ENCODE measurements at places on chromosomes 6 and 20. TPM values are rescaled to one million over a fixed set of nuclear protein-coding genes. Genes with fewer than 3 reads are reported as not detected.

DNA sequence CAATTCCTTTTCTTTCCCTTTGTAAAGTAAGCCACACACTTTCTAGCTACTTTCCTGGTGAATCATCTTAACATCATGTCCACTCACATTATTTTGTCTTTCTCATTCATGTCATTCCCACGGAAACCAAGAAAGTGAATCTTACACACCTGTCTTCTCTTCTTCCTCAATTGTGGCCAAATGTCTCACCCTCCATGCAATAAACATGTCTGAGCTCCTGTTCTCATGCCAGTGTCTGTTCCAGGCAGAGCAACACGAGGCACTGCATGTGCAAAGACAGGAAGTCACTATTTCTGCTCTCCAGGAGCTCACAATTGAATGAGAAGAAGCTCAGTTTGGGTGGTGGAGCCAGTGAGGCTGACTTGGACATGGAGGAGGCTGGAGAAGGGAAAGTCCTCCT lies 29.0 kb upstream of the TMEM244 start:
- DNase-seq, result peak; percentile 33

- no peak for DNase-seq
Measured at GRCh38 chr20:51236421-51236820, 213.5 kb upstream of the KCNG1 start.

GRCh38 chr6:47794577-47795135 lies 12.8 kb downstream of the OPN5 start:
- no peak for DNase-seq

GRCh38 chr20:14220986-14221385 lies 116.4 kb downstream of the FLRT3 start:
- DNase-seq, result no peak

DNA sequence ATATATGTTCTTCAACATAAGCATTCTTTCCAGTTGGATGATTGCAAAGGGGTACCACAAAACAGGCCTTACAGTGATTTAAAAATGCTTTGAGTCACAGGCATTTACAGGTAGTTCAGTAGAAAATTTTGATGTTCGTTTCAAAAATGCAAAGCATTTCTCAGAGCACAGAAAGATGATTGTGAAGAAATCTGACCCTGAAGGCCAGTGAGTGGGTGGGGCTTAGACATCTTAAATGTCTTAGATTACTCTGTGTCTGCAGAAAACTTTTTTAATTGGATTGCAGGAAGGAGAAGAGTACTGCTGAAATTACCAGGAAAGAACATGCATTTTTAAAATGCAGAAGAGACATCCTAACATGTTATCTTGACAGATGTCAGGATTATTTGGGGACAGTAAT lies 268.3 kb downstream of the CDKAL1 start:
- peak; percentile 47 for DNase-seq

DNA sequence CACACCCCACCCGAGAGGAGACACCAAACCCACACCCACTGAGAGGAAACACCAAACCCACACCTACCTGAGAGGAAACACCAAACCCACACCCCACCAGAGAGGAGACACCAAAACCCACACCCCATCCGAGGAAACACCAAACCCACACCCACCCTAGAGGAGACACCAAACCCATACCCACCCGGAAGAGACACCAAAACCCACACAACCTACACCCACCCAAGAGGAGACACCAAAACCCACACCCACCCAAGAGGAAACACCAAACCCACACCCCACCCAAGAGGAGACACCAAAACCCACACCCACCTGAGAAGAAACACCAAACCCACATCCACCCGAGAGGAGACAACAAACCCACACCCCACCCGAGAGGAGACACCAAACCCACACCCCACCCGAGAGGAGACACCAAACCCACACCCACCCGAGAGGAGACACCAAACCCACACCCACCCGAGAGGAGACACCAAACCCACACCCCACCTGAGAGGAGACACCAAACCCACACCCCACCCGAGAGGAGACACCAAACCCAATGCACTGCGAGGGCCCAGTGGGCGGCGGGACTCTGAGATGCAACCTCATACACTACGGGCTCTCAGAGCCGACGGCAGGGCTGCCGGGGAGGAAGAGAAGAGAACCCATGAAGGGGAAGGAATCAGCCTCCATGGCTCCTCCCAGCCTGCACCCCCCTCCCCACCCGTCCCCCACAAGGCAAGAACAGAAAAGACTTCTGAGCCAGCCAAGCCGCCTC lies 83.3 kb downstream of the TAF4 start:
- no peak for DNase-seq

GRCh38 chr6:109282756-109283155 lies 99.5 kb downstream of the CD164 start:
- DNase-seq, result no peak

GRCh38 chr6:145948328-145948727 lies 15.8 kb downstream of the SHPRH start:
- peak; percentile 35 for DNase-seq

DNA sequence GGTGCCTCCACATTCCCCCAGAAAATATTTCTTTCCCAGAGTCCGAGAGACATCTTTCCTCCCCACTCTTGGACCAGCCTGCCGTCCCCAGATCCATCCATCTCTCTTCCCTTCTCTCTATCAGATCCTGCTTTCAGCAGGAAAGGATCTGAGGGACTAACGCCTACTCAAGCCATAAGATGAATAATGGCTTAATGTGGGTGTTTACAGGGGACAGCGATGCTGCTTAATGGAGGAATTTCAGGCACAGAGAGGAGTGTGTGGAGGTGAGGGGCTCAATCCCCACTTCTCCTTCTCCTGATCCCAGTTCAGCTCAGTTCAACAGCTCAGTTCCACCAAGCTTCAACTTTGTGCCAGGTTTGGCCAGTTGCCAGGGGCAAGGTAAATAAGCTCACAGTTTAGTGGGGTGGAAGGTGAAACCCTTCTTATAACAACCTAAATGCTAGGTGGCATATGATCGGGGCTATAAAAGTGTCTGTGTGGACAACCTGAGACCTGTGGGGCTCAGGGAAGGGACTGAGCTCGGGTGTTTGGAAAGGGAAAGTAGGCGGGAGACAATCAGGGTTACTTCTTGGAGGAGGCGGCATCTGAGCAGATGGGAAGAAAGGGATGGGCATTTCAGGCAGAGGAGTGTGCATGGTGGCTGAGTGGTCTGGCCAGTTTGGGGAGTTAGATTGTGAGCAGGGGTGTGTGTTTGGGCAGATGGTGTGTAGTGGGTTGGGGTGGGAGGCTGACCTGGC lies 55.8 kb downstream of the CDH22 start:
- no peak for DNase-seq

- DNase-seq, result no peak
Measured at GRCh38 chr6:55578537-55579363, at the start of gene HMGCLL1. Gene HMGCLL1, minus strand, starts transcription at chr6:55579192. Its CDS starts 137 bp downstream, at chr6:55579055.

DNA sequence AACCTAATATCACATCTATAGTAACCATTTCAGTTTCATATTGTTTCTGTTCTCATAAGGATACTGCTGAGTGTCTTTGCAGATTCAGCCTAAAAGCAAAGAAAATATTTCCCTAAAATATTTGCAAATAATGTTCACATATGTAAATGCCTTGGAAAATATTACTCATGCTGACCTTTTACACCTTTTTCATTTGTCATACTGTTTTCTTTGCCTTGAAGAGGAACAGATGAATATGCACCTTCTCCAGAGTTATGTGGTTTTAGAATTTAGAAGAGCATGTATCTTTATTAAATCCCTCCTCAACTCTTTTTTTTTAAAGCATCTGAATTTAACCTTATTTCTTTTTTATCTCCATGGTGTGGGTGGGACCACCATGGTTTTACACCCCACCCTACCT lies 32.5 kb downstream of the NDUFAF5 start:
- DNase-seq, result peak; percentile 44

DNA sequence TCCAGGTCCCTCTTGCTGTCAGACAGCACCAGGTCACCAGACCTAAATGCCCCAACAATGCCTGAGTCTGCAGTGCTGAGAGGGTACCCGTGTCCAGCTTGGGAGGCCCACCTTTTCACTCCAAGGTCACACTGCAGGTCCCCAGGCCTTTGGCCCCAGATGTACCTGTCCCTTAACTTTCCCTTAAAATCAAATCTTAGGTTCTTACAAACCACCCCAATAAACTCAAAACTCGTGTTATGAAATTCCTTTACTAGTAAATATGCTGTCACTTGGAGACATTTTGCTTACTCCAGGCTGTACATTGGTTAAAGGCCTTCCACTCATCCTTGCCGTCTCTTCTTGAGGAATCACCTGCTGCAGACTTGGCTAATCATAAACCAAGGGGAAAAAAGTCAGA lies 165.7 kb upstream of the RREB1 start:
- DNase-seq, result no peak

DNA sequence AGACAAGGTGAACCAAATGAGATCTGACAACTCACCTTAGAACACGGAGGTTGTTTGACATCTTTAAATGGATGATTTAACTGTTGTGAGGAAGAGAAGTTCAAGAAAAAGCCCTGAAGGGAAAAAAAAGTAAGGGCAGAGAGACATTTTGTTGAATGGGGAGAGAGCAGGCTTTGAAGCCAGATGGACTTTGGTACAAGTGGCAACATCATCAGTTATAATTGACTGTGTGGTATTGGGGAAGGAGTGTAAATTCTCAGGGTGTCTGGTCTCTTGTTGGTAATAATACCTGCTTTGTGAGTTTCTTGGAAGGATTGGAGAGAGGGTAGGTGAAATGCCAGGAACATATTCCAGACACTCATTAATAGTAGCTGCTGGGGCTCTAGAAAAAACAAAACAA lies 21.6 kb downstream of the OGFRL1 start:
- DNase-seq, result no peak

- DNase-seq, result no peak
Measured at GRCh38 chr6:25692472-25692871, 40.5 kb downstream of the SCGN start.

GRCh38 chr20:15654208-15654649 lies 919.0 kb downstream of the KIF16B start:
- peak; percentile 50 for DNase-seq

GRCh38 chr6:100565439-100566104 lies 100.9 kb upstream of the SIM1 start:
- no peak for DNase-seq

GRCh38 chr6:113823916-113824315 lies 33.2 kb upstream of the MARCKS start:
- DNase-seq, result no peak

DNA sequence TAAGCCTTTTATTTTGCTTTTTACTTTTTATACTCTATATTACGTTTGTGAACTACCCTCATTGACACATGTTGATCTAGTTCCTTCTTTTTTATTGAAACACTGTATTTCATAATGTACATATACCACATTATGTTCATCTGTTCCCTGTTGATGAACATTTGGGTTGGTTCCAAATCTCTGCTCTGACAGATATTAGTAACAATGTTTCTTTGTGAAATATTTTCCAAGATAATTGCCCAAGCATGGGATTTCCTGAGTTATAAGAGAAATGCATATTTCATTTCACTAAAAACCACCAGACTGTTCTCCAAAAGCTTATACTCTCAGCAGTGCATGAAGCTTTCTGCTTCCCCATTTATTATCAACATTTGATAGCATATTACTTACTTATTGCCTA lies 44.2 kb upstream of the TNFRSF21 start:
- no peak for DNase-seq

DNA sequence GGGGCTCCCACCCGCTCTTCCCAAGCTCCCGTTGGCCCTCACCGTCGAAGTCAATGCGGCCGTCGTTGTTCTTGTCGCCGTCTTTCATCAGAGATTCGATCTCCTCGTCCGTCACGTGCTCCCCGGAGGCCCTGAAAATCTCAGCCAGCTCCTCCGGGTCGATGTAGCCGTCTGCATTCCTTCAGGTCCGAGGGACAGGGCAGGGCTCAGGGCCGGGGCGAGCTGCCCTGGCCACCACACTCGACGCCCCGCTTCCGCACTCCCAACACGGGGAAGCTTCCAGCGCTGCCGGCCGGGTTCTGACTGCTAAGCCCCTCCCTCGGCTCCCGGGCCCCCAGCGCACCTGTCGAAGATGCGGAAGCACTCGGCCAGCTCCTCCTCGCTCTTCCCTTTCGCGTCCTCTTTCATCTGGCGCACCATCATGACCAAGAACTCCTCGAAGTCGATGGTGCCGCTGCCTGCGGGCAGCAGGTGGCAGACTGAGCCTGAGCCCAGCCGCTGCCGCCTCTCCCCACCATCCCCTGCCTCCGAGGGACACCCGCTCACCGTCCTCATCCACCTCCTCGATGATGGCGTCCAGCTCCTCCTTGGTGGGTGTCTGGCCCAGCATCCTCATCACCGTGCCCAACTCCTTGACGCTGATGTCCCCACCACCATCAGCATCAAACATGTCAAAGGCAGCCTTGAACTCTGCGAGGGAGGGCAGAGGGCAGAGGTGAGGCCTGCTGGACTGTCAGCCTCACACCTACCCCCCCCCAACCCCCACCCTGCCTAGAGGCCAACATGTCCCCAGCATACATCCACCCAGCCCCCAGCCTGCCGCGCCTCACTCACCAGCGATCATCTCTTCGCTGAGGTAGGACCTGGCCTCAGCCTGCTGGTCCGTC lies 2.9 kb downstream of the TNNC2 start:
- peak; percentile 31 for DNase-seq

- DNase-seq, result peak; percentile 85
Measured at GRCh38 chr6:3911614-3912336, 62.6 kb downstream of the FAM50B start.

DNA sequence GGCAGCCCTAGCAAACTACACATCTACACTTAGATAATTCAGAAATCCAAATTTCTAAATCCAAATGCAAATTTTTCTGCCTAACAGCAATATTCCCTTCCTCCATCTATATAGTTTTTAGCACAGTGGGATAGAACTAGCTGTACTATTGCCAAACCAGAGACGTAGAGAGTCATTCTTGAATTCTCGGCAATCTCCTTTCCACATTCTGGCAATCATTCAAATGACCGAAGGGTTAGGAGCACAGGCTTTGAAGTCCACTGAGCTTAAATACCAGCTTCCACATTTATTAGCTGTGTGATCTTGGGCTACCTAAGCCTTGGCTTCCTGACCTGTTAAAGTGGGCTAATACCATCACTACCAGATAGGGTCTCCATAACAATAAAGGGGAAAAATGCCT lies 3.1 kb upstream of the RPS12 start:
- DNase-seq, result peak; percentile 80

DNA sequence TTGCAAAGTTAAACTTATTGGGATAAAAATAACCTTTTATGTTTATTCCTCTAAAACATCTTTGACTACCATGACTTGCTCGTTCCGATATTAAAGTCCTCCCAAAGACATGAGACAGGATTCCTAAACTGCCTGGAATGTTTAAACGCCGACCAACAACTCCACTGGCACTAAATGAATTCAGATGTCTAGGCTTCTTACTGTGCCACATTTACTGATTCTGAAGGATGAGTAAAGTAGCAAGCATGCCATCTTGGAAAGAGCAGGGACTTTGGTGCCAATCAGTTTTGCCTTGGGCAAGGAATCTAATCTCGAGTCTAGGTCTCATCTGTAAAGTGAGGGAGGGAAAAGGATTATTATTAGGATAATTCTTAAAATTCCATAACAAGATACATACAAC lies 25.3 kb downstream of the MBOAT1 start:
- DNase-seq, result no peak

Gene STMND1
- total RNA-seq, result not detected

Gene TREML1
- not detected for total RNA-seq

Gene NFATC2
- total RNA-seq, result under 0.01 TPM

Gene LIN28B
- not detected for total RNA-seq

Gene SF3B5
- total RNA-seq, result 75.1 TPM

Gene WFDC5
- not detected for total RNA-seq

Gene KIAA1755
- 2.8 TPM for total RNA-seq

Gene ZSCAN31
- 5.9 TPM for total RNA-seq

Gene SEMG1
- total RNA-seq, result not detected

Measured in fibroblast of lung (primary cell).